ENCODE measurements at places on chromosomes 7 and 10.
A peak's percentile ranks its signal among the peaks of the same experiment; 100 is the strongest.

DNA sequence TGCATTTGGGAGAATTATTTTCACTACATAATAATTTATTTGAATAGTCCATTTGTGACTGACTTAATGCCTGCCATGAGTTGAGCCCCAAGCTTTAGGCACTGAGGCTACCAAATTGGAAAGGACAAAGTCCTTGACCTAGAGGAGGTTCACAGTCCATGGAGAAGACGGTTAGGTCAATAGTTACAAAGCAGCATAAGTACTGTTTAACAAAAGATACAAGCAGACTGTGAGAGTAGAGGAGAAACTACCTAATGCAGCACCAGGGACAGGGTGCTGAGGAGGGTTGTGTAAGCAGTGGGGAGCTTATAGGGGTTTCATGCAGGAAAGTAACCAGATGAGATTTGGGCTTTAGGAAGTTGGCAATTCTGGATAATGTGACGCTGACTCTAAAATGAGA lies 139.2 kb downstream of the LCOR start:
- DNase-seq = no peak

DNA sequence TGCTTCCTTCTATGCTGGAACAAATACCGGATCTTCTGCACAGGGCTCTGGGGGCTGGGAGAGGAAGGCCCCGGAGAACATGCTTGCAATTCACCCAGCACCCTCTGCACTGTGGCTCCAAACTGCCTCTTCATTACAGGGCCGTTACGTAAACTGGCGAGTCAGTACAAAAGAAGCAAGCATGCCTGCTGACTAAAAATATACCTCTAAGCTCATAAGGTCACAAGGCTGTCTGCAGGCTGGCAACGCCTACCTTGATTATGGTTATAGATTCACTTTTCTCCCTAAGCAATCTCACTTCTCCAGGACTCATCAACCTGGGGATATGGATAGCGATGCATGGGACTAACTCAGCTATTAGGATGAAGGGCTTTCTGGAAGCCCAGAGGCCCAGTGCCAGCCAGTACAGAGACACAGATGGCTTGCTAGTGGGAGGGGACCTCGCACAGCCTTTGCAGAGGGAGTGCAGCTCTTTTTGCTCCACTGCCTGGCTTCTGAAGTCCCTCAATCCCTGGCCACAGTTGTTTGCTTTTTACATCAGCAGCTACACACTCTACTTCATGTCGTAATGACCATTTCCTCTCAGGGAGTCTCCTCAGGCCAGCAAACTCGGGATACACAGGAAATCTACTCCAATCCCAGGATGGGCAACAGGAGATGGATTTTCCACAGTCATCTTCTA lies 96.1 kb downstream of the SH3PXD2A start:
- DNase-seq = peak; percentile 48

DNA sequence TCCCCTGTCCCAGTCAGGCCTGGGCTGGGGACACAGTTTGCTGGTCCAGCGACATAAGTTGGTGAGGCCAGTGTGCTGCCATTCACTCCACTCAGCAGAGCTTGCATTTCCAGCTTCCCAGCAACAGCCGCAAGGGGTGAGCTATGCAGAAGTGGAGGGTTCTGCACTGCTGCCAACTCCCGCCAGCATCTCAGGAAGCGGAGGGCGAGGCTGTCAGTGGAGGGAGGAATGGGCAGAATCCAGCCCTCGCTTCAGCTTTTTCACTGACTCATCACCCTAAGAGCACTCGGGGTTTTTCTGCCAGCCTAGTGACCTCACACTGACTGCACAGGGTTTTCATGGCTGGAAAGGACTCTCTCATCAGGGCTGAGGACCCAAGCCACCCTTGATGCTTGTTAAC lies 625.1 kb upstream of the MKI67 start:
- DNase-seq = no peak

GRCh38 chr7:1531263-1531978 lies 919 bp downstream of the MAFK start:
- peak; percentile 65 for DNase-seq

- DNase-seq = no peak
Measured at GRCh38 chr10:61076572-61077114, 132.7 kb upstream of the RHOBTB1 start.

DNA sequence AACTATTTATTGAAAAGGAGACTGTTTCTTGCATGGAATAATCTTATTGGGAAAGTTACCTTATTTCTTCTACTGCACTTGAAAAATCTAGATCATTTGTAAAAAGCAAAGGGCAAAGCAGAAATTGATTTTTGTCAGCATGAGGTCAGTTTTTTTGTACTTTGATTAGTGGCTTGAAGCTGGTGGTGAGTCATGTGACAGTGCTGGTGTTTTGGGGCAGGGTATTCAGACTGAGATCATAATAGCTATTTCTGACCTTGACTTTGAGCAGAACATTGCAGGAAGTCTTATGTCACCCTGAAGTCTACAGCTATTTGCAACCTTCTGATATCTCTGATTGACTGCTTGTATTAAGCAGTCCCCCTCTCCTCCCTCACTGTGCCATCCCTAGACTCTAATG lies 66.3 kb upstream of the SORCS3 start:
- DNase-seq = no peak

GRCh38 chr7:44213206-44213876 lies 12.6 kb downstream of the YKT6 start:
- DNase-seq = no peak

DNA sequence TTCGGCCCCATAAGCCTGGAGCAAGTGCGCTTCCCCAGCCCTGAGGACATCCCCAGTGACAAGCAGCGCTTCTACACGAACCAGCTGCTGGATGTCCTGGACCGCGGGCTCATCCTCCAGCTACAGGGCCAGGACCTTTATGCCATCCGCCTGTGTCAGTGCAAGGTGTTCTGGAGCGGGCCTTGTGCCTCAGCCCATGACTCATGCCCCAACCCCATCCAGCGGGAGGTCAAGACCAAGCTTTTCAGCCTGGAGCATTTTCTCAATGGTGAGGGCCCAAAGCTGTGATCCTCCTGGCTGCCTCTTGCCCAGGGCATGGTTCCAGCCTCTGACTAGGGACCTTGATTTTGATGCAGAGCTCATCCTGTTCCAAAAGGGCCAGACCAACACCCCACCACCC lies 10.1 kb downstream of the IRF5 start:
- DNase-seq = no peak

- DNase-seq = no peak
Measured at GRCh38 chr7:139972029-139972428, 90.7 kb downstream of the PARP12 start.

DNA sequence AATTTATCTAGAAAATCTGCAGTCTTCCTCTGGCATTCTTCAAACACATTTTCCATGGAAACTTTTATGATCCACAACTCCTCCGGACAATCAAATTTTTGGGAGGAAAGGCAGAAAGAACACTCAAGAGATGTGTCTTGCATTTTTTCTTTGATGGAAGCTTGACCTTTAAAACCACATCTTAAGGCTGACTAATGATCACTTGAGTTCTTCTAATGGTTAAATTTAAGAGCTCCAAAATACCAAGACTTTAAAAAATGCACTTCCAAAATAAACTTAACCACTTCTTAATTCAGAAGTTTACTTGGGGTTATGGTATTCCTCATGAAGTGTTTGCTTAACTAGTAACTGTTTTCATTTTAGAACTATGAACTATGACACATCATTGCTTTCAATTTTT lies 43.3 kb downstream of the ETV1 start:
- no peak for DNase-seq

- no peak for DNase-seq
Measured at GRCh38 chr7:128831994-128832879, 2.0 kb downstream of the FLNC start.

DNA sequence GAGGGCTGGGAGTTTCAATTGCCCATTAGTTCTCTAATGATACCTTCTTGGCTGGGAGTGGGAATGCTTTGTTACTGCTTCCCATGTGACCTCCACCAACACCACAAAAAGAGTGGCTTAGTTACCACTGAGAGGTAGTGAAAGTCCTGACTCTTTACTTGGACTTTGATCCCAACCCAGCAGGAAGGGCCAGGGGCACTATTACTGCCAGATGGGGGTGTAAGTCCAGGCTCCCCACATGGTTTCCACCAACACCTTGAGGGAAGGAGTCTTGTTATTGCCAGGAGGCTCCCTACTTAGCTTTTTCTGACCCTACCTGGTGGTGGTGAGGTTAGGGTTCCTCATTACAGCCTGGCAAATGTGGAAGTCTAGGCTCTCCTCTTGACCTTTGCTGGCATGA lies 11.4 kb downstream of the GGCT start:
- no peak for DNase-seq

DNA sequence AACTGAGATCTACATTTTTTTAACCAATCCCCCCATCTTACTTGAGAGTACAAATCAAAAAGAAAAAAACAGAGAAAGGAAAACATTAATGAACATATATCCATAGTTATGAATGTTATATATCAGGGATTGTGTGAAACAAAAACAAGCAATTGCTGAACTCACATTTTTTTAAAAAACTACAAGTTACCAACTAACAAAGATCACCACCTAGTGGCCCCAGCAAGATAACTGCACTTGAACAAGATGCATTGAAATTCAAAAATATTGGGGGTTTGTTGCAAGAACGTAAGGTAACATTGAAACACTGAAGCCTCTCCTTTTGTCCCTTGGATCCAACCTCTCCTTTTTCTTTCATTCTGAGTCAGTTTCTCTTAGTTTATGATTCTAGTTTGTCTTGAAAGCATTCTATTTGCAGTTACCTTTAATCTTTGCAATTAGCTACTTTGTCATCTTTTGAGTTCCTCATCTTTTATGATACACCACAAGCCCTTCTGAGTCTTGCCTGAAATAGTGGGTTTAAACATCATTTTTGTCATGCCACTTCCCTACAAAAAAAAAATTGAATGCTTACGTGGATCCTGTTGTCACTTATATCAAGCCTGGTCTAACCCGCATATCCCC lies 87.3 kb upstream of the TES start:
- DNase-seq = no peak

GRCh38 chr10:44168478-44168877 lies 216.4 kb downstream of the CXCL12 start:
- DNase-seq = no peak

DNA sequence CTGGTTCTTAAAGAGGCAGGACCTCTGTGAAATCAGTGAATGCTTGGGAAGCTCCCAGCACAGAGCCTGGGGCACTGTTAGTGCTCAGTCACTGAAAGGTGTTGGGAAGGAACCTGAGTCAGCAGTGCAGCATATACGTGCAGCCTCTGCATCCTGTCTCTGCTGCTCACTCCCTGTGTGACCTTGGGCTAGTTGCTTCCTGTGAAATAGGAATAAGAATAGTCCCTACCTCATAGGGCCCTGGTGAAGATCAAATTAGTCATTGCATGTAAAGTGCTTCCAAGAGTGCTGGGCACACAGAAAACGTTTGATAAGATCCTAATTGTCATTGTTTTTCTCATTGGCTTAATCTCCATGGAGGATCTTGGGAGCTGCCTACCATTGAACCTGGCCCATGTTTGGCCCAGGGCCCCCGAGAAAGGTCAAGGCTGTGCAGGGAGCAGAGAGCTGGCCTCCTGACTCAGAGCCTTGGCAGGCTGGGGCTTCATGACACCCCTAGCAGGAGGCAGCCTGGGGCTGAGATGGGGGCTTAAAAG lies 73.3 kb upstream of the COL13A1 start:
- no peak for DNase-seq

- DNase-seq = no peak
Measured at GRCh38 chr7:103117465-103117864, 31.4 kb downstream of the NAPEPLD start.

GRCh38 chr10:123552760-123553554 lies 113.2 kb upstream of the GPR26 start:
- DNase-seq = no peak

GRCh38 chr10:121734589-121735045 lies 136.4 kb upstream of the FGFR2 start:
- no peak for DNase-seq

GRCh38 chr7:726084-726853 lies at the start of gene DNAAF5:
TSS of gene DNAAF5 (plus strand) at chr7:726699. CDS start at chr7:726721, 22 bp downstream.
- peak; percentile 94 for DNase-seq

DNA sequence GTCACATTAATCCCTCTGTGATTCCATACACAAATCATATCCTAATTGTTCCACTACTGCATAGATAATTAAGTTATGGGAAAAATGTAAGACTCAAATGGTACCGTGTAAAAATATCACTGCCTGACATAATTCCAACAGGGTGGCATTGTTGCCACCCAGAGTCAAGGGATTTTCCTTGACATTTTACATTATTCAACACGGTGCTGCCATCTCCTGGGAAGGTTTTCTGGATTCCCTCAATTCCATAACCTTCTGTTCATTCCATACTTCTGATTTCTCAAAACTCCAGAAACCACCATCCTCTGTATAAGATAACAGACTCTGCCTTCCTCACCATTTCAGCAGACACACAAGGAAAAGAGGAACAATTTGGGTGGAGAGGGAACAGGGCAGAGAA lies 495.9 kb downstream of the XPNPEP1 start:
- DNase-seq = no peak

GRCh38 chr10:43754569-43755260 lies 106.0 kb upstream of the ZNF32 start:
- DNase-seq = no peak

GRCh38 chr7:100598425-100598824 lies 3.7 kb upstream of the PCOLCE start:
- no peak for DNase-seq

GRCh38 chr10:26448706-26449435 lies 10.7 kb downstream of the APBB1IP start:
- no peak for DNase-seq

- no peak for DNase-seq
Measured at GRCh38 chr7:135672560-135673359, 10.4 kb downstream of the STMP1 start.

DNA sequence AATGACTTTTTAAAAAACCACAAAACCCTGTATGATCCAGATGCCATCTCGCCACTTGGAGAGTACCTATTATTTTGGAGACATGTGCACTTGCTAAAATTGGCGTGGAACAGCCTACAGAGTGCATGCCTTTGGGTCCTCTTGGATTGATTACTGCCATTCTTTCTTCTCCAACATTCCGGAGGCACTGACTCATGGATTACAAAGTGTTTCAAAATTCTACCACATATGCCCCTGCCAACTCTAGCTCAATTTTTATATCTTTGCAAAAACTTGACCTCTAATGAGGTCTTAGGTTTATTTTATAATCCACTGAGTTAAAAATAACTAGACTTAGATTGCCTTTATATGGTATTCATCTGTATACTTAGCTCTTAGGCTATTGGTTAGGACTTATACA lies 55.8 kb upstream of the KIF5B start:
- DNase-seq = no peak

- no peak for DNase-seq
Measured at GRCh38 chr10:77738496-77739158, 101.0 kb upstream of the KCNMA1 start.

DNA sequence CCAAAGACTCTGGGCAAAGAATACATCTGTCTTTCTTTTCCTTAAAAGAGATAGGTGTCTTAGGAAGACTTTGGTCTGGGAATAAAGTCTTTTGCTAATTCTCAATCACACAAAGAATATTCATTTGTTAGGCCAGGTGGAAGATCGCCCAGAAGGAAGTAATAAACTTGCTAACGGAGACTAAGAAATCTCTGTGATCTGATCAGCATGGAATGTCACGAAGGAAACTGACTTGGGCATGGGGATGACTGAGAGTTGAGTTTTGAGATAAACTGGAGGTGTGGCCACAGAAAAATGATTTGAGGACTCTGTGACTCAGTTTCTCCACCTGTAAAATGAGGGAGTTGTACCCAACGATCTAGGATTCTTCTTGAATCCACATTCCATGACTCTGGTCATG lies 161.1 kb upstream of the SVIL start:
- no peak for DNase-seq

GRCh38 chr7:157139810-157140510 lies 1.2 kb downstream of the UBE3C start:
- DNase-seq = no peak
